ENCODE measurements at places on chromosomes 6 and 20. TPM values are rescaled to one million over a fixed set of nuclear protein-coding genes. Genes with fewer than 3 reads are reported as not detected.

Gene CGA
- total RNA-seq, result not detected

Gene C20orf141
- total RNA-seq, result not detected

Gene C20orf96
- 2.6 TPM for total RNA-seq

Gene FLOT1
- total RNA-seq, result 148 TPM

Gene WFDC10B
- not detected for total RNA-seq

Gene EDN3
- total RNA-seq, result 12.9 TPM

Gene MPIG6B
- not detected for total RNA-seq

Gene SLC17A1
- total RNA-seq, result not detected

Gene CLVS2
- total RNA-seq, result 0.06 TPM

Gene FRS3
- 9.9 TPM for total RNA-seq

Gene HSPA1B
- 120 TPM for total RNA-seq

Gene HLA-DQA1
- 8.4 TPM for total RNA-seq

Gene MEI4
- 0.39 TPM for total RNA-seq

Gene THBS2
- total RNA-seq, result 26.4 TPM

Gene KCNK15
- 4.6 TPM for total RNA-seq

Gene SLC22A23
- total RNA-seq, result 13.1 TPM

Gene OGFRL1
- total RNA-seq, result 43.2 TPM

Gene ADAM33
- total RNA-seq, result 45.4 TPM

Gene SS18L1
- 13.3 TPM for total RNA-seq

Gene ITPA
- 30.0 TPM for total RNA-seq

Gene PPT2
- 17.9 TPM for total RNA-seq

Gene DCDC2
- not detected for total RNA-seq

Gene HLA-G
- not detected for total RNA-seq

Gene MOXD1
- total RNA-seq, result 15.0 TPM

Gene PAX1
- not detected for total RNA-seq

Gene OLIG3
- not detected for total RNA-seq

Gene PSMB9
- total RNA-seq, result 24.0 TPM

Gene NTSR1
- total RNA-seq, result 0.78 TPM

Gene DZANK1
- total RNA-seq, result 2.1 TPM

Gene TRIM40
- total RNA-seq, result not detected

Gene RBBP8NL
- not detected for total RNA-seq

Gene SMPDL3A
- 14.9 TPM for total RNA-seq

Gene CNKSR3
- total RNA-seq, result 10.4 TPM

Gene TBC1D20
- 37.6 TPM for total RNA-seq

Gene NELFCD
- 36.4 TPM for total RNA-seq

Gene FAM217A
- total RNA-seq, result not detected
